ENCODE measurements at places on chromosomes 12 and 14. TPM values are rescaled to one million over a fixed set of nuclear protein-coding genes. Genes with fewer than 3 reads are reported as not detected.

KRT2 gene
- total RNA-seq = not detected

MARCHF9 gene
- 15.1 TPM for total RNA-seq

PSME2 gene
- 28.6 TPM for total RNA-seq

TMEM121 gene
- total RNA-seq = 13.7 TPM

ANKRD33 gene
- total RNA-seq = 4.2 TPM

KRT78 gene
- total RNA-seq = 2.6 TPM

FOXG1 gene
- 1.2 TPM for total RNA-seq

RPL10L gene
- total RNA-seq = not detected

TMEM63C gene
- 1.6 TPM for total RNA-seq

BICDL1 gene
- 24.7 TPM for total RNA-seq

C12orf50 gene
- total RNA-seq = 0.22 TPM

TMCC3 gene
- total RNA-seq = 10.1 TPM

CCDC88C gene
- total RNA-seq = 32.2 TPM

KRT1 gene
- 0.82 TPM for total RNA-seq

TESPA1 gene
- 0.71 TPM for total RNA-seq

SRP54 gene
- 107 TPM for total RNA-seq

CFAP73 gene
- not detected for total RNA-seq

ERGIC2 gene
- total RNA-seq = 77.4 TPM

OR6J1 gene
- not detected for total RNA-seq

GALNT8 gene
- 10.1 TPM for total RNA-seq

PIANP gene
- total RNA-seq = 2.2 TPM

CLEC2A gene
- total RNA-seq = 1.1 TPM

MAX gene
- 55.3 TPM for total RNA-seq

PLEK2 gene
- total RNA-seq = 3.0 TPM

MIA2 gene
- 34.1 TPM for total RNA-seq

PRB2 gene
- total RNA-seq = not detected

KIF5A gene
- total RNA-seq = 30.1 TPM

OLR1 gene
- total RNA-seq = 0.60 TPM

CACNA2D4 gene
- total RNA-seq = 49.8 TPM

DAO gene
- not detected for total RNA-seq

NPAS3 gene
- 12.0 TPM for total RNA-seq

ITPR2 gene
- 33.8 TPM for total RNA-seq

OTOGL gene
- total RNA-seq = 0.60 TPM

NCKAP5L gene
- total RNA-seq = 22.6 TPM

KIF21A gene
- 118 TPM for total RNA-seq

CHURC1 gene
- 89.7 TPM for total RNA-seq

HSP90B1 gene
- 391 TPM for total RNA-seq

TSPAN11 gene
- total RNA-seq = 15.6 TPM

CHPT1 gene
- 24.7 TPM for total RNA-seq

PTPN21 gene
- total RNA-seq = 21.6 TPM

CBLN3 gene
- total RNA-seq = 2.0 TPM

GDF3 gene
- total RNA-seq = not detected

ARHGAP9 gene
- 4.0 TPM for total RNA-seq

RASSF8 gene
- 113 TPM for total RNA-seq

PTCSC3 gene
- total RNA-seq = not detected

ITGB7 gene
- 2.9 TPM for total RNA-seq

LGMN gene
- 67.0 TPM for total RNA-seq

GLI1 gene
- total RNA-seq = 7.1 TPM
